ENCODE measurements at places on chromosomes 2 and 18. TPM values are rescaled to one million over a fixed set of nuclear protein-coding genes. Genes with fewer than 3 reads are reported as not detected.

Gene LRP1B
- 1.4 TPM for total RNA-seq

Gene TLX2
- total RNA-seq = not detected

Gene MTLN
- 20.2 TPM for total RNA-seq

Gene SRD5A2
- 0.64 TPM for total RNA-seq

Data from endothelial cell (in vitro differentiated cells).